Left lung (tissue), 14 donors: ENCODE measurements at places on chromosomes 6 and 20. TPM values are rescaled to one million over a fixed set of nuclear protein-coding genes. Genes with fewer than 3 reads are reported as not detected.

The TMC2 gene
- total RNA-seq: not detected

The PPIL6 gene
- 8.4 TPM for total RNA-seq

The PSORS1C1 gene
- total RNA-seq: 3.5 TPM

The SCGN gene
- total RNA-seq: not detected

The KCNB1 gene
- 0.34 TPM for total RNA-seq

The BMP7 gene
- 0.67 TPM for total RNA-seq

The ARFGEF3 gene
- 16.9 TPM for total RNA-seq

The TXLNB gene
- total RNA-seq: 0.55 TPM

The HCRTR2 gene
- not detected for total RNA-seq
